ENCODE measurements at places on chromosomes 2 and 18.

DNA sequence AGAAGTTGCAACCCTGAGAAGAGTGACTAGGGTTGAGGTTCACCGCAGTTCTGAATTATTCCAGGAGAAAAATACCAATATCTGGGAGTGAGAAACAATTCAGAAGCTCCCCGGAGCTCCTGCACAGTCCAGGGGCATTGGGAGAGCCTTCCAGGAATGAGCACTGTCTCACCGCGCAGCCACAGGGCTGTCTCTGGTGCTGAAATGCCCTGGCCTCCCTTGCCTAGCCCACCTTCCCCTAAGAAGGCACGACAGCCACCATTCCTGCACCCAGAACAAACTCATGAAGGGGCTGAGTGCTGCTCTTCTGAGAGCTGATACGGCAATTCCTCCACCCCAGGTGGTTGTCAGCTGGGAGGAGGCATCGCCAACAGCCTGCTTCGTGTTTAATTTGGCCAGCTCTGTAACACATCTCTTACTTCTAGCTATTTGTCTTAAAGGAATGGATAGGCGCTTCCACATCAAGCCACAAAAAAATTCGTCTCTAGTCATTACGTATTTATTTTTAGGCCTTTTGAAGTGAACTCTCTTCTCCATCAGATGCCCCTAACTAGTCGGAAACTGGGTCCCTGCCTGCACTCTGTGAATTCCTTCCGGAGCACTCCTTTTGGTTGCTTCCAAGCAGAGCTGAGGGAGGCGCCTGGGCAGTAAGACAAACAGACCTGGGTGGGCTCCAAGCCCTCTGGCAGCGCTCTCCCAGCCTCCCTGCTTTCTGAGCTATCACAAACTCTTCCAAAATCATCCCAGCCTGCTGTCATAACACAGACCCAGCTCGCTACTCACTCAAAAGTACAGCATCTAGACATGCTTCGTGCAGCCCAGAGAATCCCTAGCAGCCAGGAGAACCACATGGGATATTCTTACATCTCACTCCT lies 120.5 kb upstream of the CCDC68 start:
- DNase-seq = no peak

DNA sequence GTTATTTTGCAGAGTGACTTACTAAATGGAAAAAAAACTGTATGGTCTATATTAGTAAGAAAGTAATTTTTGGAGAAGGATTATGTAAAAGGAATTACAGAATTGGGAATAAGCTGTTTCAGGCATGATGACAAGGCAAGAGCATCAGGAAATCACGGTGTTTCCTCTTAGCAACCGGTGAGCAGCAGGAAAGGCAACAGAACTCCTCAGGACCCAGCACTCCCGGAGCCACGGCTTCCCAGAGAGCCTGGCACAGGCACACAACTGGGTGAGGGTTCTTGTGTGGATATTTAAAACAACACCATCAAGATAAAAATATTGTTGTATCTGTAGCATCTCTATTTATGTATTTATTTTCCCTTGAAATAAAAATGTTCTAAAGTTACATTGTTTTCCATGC lies 34.4 kb downstream of the CYP27C1 start:
- DNase-seq = no peak

GRCh38 chr2:126966601-126967000 lies 67.9 kb downstream of the TEX51 start:
- DNase-seq = no peak

- DNase-seq = no peak
Observed at GRCh38 chr2:146572598-146572997, 1272.2 kb upstream of the ACVR2A start.

- no peak for DNase-seq
Observed at GRCh38 chr18:44036501-44036900, 644.2 kb upstream of the SETBP1 start.

- DNase-seq = no peak
Observed at GRCh38 chr2:33681364-33681757, 82.3 kb upstream of the FAM98A start.

DNA sequence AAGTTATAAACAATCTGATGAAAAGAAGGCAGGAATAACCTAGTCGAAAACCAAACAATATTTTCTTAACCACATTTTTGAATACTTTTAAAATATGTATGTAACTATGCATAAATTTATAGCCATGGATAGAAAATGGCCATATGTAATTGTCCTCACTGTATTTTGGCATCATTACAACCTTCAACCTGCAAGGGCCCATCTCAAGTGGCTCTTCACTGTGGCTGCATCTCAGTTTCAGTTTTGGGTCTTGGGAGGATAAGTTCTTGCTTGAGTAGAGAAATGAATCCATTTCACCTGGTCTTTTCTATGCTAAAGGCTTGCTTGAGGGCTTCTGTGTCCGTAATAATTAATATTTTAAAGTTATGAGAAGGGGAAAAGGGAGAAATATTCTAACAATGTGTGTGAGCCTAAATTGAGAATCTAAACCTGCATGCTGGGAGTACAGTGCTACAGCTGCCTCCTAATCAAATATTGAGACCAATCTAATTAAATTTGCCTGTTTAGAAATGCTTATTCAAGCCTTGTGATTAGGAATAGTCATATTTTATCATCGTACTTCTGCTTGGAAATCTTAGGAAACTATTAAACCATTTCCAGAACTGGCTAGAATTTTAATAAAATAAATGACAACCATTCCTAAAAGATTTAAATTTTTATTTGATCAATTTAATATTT lies 92.5 kb downstream of the EML4 start:
- DNase-seq = no peak

- DNase-seq = no peak
Observed at GRCh38 chr18:56166914-56167313, 471.5 kb downstream of the TXNL1 start.

DNA sequence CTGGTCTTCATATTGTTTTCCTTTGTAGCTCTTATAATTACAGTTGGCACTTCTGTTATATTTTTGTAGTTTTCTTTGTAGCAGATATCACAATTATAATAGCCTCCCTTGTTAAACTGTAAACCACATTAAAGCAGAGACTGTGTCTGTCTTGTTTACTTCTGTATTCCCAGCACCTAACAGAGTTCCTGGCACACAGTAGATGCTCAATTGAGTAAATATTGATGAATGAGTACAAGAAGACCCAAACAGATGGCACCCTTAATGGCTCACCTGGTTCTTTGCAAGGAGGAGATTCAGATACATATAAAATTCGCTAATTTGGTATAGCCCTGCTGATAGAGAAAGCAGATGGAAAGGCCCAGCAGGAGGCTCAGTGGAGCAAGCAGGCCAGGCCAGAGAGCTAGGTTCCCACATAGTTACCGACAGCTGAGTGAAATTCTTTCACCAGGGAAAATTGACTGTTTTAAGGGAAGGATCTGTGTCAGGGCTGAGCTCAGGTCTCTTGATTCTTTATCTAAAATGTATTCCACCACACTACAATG lies 120.1 kb downstream of the NUP35 start:
- DNase-seq = no peak

- DNase-seq = no peak
Observed at GRCh38 chr18:47346016-47346415, 94.6 kb upstream of the SKOR2 start.

DNA sequence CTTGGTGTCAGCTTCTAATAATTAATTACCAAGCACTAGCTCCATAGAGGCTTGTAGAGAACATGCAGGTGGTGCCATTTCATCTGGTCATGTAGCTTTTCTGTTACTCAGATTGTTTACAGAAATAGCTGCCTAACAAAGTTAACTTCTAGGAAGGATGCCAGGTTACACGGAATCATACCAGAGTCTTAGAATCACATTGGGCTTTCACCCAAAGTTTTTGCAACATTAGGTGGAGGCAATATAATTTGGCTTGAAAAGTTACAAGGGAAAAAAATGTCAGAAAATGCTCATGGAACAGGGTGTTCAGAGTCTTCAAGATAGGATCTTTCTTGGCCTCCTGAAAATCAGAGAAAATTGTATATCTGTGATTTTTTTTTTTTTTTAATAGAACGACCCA lies 135.6 kb downstream of the ARHGAP15 start:
- no peak for DNase-seq

DNA sequence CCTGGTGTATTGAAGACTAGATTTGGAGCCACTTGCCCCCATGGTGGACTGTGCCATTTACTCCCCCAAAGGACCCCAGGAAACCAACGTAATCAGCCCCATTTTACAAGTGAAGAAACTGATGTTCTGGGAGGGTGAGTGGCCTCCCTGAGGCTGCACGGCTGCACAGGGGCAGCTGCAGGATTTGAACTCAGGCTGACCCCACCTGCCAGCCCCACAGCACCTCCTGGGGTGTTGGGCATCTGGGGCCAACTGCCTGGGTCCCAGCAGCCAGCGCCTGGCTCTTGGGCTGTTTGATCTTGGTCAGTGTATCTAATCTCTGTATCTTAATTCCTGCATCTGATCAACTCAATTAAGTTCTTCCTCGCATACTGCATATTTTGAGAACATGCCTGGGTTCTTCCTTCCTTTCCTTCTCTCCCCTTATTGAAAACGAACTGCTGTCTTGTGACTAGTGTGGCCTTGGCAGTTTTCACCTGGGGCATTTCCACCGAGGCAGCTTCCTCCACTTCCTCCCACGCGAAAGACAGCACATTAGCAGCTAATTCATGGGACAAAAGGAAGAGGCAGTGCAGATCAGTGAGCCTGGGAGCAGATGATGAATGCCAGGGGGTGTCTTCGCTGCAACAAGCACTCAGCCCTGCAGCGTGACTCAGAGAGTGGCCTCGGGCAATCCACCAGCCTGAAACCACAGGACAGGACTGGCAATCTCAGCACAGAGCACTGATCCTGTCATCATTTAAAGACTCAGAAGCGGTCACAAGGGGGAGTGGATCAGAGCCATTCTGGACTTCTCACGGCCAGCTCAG lies 184.1 kb upstream of the RAB12 start:
- DNase-seq = no peak

GRCh38 chr18:61893309-61893970 lies 633 bp upstream of the RNF152 start:
- peak; percentile 18 for DNase-seq

- DNase-seq = no peak
Observed at GRCh38 chr2:9126540-9126939, 80.1 kb upstream of the ASAP2 start.

- DNase-seq = no peak
Observed at GRCh38 chr18:4196351-4196750, 258.8 kb downstream of the DLGAP1 start.

DNA sequence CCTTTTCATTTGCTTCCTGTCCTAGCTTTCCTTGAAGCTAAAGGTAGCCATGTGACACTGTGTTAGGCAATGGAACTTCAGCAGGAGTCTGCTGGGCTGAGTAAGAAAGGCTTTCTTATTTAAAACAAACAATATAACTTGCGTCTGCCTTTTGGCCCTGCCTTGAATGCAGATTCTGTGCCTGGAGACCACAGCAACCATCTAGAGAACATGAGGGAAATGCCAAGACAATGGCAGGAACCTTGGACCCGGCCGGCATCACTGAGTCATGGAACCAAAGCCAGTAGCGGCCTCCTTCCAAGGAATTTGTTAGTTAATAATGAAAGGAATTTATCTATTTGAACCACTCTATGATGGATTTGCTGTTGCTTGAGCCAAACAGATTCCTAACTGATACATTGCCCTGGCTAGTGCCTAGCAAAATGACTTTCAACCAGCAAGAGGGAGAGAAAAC lies 207.5 kb upstream of the EPHA4 start:
- no peak for DNase-seq

GRCh38 chr2:43458014-43458628 lies 137.7 kb downstream of the THADA start:
- DNase-seq = no peak

GRCh38 chr2:100130595-100131391 lies 11.6 kb downstream of the AFF3 start:
- DNase-seq = no peak

DNA sequence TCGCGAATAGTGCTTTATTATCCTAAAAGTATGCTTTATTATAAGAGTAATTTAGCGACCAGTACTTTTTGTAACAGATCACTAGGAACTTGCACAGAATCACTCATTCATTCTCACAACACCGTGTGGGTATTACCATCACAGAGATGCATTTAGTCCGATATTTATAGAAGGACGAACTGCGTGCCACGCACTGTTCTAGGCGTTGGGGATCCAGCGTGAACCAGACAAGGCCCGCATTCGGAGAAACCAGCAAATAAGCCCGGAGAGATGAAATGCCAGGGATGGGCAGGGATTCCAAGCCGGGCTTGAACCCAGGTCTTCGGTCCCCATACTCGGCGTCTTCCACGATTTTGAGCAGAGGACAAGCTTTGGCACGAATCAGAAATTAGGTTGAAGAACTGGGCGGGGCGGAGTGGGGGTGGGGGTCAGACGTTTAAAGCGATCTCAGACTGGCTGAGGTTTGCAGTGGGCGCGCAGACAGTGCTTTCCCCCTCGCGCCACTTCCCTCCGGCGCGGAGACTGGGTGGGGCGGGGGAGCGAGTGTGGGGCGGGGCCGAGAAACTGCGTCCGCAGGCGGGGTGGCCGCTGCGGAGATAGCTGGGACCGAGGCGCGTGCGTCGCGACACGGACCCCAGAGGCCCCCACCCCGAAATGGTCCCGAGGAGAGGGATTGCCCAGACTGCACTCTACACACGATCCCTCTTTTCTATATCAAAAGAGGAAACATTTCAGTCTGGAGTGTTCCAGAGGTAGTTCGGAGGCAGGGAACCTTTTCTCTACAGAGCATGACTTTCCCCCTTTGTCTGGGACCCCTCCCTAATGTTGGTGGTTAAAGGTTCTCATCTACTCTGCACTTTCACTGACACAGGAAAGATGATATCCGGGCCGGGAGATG lies 1.1 kb upstream of the CXCR4 start:
- DNase-seq = peak; percentile 71

- no peak for DNase-seq
Observed at GRCh38 chr2:150284116-150284515, 203.4 kb downstream of the RND3 start.

DNA sequence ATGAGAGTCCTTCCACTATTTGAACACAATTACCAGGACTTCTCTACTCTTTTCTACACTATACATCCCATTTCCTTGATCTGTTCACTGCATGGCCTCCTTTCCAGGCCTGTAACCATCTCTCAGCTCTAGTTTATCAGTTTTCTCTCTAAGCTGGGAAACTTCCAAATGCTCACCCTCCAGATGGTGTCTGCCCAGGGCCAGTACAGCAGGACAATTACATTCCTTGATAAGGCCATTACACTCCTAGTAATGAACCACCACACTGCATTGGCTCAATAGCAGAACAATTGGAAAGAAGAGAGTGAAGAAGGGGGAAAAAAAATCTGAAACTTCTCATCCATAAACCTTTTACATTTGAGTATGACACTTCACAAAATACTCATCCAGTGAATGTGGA lies 359.1 kb downstream of the ALK start:
- DNase-seq = no peak

- no peak for DNase-seq
Observed at GRCh38 chr2:95329891-95330793, 33.0 kb downstream of the KCNIP3 start.

DNA sequence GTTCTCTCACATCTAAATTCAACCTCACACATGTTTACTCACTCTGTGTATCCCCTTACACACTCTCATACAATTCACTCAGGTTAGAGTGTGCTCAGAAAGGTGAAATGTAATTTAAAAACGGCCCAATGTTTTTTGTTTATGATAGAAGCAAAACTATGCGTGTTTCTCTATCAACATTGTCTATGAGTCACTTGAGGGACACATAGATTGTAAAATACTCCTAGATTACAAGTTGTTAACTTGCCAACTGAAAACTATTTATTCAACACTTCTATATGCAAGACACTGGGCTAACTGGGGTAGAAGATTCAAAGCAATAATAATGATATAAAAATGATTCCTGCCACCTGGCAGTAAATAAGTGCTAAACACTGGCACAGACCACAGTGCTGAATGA lies 24.6 kb downstream of the CCDC195 start:
- DNase-seq = no peak

GRCh38 chr18:61194726-61195125 lies 138.5 kb upstream of the CDH20 start:
- DNase-seq = no peak

- no peak for DNase-seq
Observed at GRCh38 chr2:36607947-36608346, 10.0 kb upstream of the FEZ2 start.

Measured in stimulated activated CD4-positive, alpha-beta T cell treated with anti-CD3 and anti-CD28 coated beads, Interleukin-15, amount 100 ng/mL, for 1 hour (primary cell).